CD4-positive, alpha-beta T cell treated with Interleukin-10 for 1 hour (primary cell): ENCODE measurements at places on chromosomes 2 and 18.

GRCh38 chr2:33804155-33804554 is 205.1 kb upstream of the FAM98A start:
- no peak for DNase-seq

- no peak for DNase-seq
Measured at GRCh38 chr2:38432820-38433606, 55.9 kb upstream of the ATL2 start.

DNA sequence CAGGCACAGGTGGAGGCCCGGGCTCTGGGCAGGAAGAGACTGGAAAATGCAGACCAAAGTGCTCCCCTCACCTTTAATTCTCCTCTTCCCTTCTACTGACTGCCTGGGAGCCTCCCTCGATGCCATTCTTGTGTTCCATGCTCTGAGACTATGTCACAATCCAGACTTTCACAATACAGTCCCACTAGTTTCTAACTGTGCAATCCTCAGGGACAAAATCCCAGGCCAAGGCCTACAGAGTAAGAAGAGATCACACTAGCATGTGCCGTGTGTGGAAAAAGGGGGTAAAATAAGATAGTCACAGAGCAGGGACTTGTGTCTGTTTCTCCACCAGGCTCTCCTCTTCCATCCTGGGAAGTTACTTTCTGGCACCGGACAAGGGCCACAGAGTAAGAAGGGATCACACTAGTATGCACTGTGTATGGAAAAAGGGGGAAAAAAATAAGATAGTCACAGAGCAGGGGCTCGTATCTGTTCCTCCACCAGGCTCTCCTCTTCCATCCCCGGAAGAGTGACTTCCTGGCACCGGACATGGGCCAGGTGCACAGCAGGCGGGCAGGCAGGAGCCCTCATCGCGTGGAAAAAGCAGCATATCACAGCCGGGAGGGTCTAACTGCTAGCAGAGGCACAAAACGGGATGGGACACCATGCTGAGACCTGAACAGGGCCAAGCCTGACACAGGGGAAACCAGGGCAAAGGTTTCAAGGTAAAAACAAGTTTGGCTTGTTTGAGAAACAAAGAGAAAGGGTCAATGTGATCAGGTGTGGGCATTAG is 9.6 kb downstream of the CYB5A start:
- DNase-seq: no peak

DNA sequence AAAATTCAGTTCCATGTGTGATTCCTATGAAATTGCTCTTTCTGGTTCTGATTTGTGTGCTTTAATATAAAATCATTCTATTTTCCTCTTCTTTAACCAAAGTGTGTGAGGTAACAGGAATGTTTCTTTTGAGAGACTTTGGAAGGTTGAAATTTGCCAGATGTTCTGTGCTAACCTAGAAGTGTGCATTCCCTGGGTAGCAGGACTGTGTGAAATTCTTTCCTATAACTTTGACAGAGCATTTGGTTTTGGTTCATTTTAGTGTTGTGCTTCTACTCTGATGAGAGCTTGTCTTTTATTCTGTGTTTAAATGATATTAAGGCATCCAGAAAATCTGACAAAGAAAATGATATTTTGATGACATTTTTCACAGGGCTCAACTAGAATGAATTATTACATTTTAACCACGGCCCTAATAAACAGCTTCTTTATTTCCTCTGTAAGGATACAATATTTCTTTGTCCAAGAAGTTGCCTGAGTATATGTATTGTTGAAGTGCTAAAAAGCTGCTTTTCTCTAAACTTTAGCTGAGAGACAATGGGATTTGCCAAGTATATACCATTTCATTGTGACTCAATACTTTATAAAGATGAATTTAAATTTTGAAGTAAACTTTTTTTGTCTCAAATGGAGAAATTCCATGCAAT is 34.7 kb upstream of the DLX1 start:
- DNase-seq: no peak
